Osteocyte (in vitro differentiated cells): ENCODE measurements at places on chromosomes 1 and 21. TPM values are rescaled to one million over a fixed set of nuclear protein-coding genes. Genes with fewer than 3 reads are reported as not detected.

- DNase-seq = no peak
These were observed 139.5 kb downstream of the ZZZ3 start for GRCh38 chr1:77542813-77543420.

The LCE1D gene
- not detected in 2 replicates for total RNA-seq

- DNase-seq = no peak
These were observed 12.6 kb downstream of the SLAMF8 start for GRCh38 chr1:159839116-159839849.

The TNNT2 gene
- 1.4 and 3.0 TPM in 2 replicates for total RNA-seq
